Suppressor macrophage (primary cell): ENCODE measurements at places on chromosomes 16 and 17.
A peak's percentile ranks its signal among the peaks of the same experiment; 100 is the strongest.

- DNase-seq, result peak; percentile 13
These were observed 14.6 kb upstream of the SLC38A7 start for GRCh38 chr16:58699151-58699550.

DNA sequence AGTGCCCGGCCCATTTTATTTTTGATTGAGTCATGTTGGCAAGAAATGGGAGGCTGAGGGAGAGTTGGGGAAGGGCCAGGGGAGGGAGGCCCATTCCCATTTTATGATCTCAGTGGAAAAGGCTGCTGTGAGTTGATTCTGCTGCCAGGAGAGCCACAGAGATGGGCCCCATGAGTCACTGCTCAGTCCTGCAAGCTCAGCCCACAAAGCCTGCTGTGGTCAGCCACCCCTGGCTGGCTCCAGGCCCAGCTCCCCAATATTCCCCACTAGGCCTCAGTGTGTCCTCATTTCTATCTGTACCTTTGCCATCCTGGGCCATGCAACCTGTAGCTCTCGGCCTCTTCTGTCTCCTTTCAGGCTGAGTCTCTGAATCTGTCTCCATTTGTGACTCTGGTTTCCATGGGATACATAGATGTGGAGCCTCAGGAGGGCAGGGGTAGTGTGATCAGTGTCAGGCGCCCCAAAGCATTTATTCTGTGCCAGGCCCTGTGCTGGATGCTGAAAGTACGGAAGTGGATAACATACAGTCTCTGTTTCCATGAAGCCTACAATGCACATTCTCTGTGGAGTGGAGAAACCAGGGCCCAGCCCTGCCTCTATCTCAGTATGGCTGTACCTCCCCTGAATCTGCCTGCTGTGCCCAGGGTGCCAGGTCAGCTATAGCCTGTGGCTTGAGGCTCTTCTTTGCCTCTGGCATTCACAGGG lies 1.9 kb upstream of the PLEKHG4 start:
- DNase-seq, result peak; percentile 77

GRCh38 chr16:10940501-10941079 lies 1.7 kb downstream of the DEXI start:
- DNase-seq, result peak; percentile 65

- no peak for DNase-seq
These were observed 243 bp downstream of the RND2 start for GRCh38 chr17:43025290-43025657.

GRCh38 chr16:89482817-89483205 lies 7.5 kb downstream of the ANKRD11 start:
- DNase-seq, result no peak

- no peak for DNase-seq
These were observed 564.0 kb downstream of the MAF start for GRCh38 chr16:79036541-79036940.

DNA sequence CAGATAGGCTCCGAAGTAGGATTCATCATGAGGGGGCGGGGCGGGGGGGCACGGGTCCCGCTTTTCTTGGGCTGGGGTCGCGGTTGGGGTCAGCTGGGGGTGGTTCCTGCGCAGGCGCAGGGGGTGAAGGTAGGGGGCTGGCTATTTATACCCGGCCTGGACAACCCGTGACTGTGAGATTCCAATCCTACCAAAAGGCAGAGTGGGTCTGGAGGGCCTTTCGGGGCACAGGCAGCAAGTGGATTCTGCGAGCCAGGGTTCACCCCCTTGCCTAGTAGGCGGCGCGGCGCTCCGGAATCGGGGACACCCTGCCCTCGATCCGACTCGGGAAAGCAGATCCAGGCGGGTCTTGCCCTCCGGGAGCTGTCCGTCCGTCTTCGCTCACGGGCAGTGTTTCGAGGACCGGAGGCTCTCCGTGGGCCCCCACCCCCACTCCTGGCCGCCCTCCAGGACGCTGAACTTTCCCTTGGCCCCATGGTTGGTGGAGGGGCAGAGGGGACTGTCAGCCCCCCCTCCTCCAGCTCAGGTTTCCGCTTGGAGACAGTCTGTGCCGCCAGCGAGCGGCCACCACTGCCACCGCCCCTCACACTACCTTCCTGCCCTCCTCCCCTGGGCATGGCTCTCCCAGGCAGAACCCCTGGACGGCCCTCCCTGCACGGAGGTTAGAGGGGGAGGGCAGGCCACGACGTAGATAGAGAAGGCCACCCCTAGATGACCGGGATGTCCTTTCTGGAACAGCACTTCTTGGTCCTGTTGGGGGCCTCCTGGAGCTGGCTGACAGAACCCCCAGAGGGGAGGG lies 634 bp downstream of the SLC2A4 start:
- no peak for DNase-seq

- no peak for DNase-seq
These were observed 47.1 kb downstream of the VMP1 start for GRCh38 chr17:59754552-59754951.

- peak; percentile 64 for DNase-seq
These were observed 29.9 kb downstream of the PEMT start for GRCh38 chr17:17561408-17562145.

- DNase-seq, result no peak
These were observed 4.1 kb downstream of the PDF start for GRCh38 chr16:69326172-69326873.

DNA sequence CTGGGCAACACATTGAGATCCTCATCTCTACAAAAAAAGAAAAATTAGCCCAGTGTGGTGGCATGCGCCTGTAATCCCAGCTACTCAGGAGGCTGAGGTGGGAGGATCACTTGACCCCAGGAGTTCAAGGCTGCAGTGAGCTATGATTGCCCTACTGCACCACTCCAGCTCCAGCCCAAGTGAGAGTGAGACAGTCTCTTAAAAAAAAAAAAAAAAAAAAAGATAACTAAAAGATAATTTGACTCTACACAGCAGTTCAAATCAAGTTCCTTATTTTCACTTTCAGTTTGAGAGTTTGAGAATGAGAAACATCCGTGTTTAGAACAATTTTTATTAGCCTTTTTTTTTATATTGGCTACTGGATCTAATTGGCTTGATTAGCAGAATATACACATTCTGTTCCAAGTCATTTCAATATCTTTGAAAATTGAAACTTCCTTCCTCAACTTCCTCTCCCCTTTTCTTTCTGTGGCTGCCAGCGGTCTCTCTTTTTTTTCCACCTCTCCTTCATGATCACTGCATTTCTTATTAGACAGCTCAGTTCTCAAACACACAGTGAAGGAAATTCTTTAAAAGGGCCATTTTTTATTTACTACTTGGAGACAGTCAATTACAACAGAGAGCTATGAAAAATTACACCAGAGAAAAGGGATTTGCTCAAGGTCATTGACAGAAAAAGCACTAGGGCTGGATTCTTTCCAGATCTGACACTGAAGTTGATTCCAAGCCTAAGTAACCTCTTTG lies 4.5 kb upstream of the ACSF2 start:
- DNase-seq, result no peak

- peak; percentile 77 for DNase-seq
These were observed 19.9 kb upstream of the GPATCH8 start for GRCh38 chr17:44522883-44523671.

DNA sequence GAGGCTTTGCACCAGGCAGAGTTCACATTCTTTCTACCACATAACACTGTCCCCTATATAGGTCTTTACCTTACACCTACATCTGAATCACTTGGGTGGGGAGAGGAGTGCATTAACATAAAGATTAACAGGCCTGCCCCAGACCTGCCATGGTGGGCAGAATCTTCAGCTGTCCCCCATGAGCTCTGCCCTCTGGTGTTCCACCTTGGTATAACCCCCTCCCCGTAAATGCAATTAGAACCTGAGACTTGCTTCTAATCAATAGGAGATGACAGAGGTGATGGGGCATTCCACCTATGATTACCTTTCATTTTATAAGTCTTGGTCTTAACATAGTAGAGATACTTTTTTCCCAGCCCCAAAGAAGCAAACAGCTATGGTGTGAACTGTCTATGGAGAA lies 20.4 kb upstream of the GRIN2A start:
- DNase-seq, result no peak

GRCh38 chr16:75865736-75866135 lies 139.4 kb upstream of the CPHXL start:
- DNase-seq, result no peak

GRCh38 chr17:81222620-81222905 lies 202 bp downstream of the CEP131 start:
- no peak for DNase-seq

- no peak for DNase-seq
These were observed 258.6 kb downstream of the IRX3 start for GRCh38 chr16:54027995-54028394.

DNA sequence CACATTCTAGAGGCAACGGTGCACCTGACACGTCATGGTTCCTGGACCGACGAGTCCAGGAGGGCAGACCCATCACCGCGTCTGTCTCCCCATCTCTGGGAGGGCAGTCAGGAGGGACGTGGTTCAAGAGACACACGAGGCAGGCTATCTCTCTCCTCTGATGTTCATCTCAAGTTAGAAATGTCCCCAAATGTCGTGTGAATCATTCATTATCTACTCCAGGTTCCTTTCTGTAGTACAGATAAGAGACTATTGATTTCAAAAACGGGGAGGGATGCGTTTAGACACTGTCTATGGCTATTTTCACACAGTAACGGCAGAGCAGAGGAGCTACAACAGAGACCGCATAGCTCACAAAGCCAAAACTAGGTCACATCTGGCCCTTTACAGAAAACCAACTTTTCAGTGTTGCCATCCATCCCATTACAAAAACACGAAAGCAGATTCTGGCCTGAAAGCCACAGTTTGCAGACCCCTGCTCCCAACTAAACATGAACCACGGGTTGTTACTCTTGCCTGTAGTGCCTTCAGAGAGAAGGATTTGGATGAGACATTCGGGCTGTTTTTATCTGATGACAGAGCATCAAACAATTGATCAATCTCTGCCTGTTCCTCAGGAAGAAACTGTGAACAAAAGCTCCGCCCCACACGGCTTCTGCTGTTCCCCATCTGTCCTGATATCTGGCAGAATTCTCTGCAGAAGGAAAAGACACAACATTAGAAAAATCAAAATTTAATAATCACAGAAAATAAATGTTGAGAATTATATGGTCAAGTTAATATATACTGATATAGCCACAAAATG lies 6.8 kb downstream of the MEAK7 start:
- no peak for DNase-seq

DNA sequence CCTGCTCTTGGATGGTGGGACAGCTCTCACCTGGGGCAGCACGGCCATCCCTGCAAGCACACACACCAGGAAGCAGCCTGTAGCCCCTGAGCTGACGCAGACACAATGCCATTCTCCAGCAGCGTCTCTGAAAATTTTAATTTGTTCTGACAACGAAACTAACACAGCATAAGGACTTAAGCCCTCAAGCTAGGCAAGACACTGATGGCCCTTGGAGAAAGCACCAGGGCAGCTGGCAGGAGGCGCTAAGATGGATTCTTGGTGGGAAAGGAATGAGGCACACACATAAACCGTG lies 2.7 kb upstream of the LIMD2 start:
- DNase-seq, result no peak

DNA sequence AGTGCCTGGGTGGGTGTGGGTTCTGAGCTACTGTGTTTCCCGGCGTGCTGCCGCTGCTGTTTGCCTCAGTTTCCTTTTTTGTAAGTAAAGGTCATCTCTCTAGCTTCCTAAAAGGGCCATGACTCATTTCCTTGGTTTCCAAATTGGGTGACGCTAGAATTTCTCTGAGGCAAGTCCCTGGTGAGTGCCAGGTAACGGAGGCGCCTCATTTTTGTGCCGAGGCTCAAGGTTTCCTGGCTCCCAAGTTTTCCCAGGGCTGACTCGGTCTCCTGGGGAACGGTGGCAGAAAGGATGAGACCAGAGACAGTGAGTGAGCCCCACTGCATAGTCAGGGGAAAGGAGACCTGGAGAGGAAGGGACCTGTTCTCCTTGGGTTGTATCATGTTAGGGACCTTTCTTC lies 20.3 kb downstream of the MSI2 start:
- DNase-seq, result peak; percentile 9

- no peak for DNase-seq
These were observed 1.6 kb upstream of the KRTAP2-4 start for GRCh38 chr17:41067281-41067680.

DNA sequence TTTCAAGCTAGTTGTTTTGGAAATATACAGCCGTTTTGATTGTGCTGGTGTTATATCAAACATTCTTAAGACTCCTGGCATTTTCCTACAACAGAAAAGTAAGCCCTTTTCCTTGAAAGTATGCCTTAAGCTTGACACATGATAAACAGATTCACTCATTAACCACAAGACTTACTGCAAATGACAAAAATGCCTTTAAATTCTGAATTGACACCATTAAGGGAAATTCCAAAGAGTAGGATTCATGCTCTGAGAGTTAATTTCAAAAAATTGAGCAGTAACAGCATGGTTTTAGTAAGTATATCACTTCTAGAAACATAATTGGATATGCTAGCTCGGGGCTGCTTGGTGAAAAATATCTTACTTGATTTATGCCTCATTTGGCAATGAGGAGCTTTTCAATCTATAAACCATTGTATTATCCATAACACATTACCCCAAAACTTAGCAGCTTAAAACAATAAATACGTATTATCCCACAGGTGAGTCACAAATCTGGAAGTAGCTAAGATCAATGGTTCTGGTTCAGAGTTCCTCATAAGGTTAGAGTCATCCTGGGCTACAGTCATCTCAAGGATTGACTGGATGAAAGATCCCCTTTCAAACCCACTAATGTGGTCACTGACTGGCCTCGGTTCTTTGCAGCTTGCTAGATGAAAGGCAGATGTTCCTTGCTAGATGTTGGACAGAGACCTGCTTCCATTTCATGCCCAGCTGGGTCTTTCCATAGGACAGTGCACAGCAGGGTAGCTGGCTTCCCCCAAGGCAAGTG lies 8.2 kb upstream of the PHAF1 start:
- DNase-seq, result no peak

DNA sequence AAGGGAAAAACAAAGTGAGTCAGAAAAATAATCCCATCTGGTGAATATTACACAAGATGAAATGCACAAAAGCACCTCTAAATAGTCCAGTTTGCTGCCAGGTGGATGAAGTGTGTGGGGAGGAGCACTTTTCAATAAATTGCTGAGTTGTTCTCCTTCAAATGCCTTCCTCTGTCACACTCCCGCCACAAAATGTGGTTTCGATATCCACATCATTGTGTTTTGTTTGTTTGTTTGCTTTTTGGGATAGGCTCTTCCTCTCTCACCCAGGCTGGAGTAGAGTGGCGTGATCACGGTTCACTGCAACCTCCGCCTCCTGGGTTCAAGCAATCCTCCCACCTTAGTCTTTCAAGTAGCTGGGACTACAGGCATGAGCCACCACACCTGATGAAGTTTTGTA lies 24.6 kb upstream of the SHISA9 start:
- no peak for DNase-seq

DNA sequence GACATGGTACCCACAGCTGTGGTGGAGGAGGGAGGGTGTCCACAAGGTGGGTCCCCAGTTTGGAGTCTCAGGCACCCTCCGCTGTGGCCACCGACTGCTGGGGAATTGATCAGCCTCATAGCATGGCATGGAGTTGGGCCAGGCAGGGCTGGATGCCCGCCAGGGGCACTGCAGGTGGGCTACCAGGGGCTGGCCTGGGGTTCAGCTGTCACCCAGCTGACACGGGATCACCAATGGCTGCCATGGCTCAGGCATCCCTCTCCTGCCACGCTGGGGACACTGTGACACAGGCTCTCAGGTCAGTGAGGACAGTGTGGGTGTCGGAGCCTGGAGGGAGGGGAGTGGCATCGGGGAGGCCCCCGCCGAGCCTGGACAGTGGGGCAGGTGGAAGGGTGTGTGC lies 19.8 kb upstream of the SSTR5 start:
- no peak for DNase-seq
